Posterior cingulate gyrus (tissue), 11 donors: ENCODE measurements at places on chromosomes 4 and X.

DNA sequence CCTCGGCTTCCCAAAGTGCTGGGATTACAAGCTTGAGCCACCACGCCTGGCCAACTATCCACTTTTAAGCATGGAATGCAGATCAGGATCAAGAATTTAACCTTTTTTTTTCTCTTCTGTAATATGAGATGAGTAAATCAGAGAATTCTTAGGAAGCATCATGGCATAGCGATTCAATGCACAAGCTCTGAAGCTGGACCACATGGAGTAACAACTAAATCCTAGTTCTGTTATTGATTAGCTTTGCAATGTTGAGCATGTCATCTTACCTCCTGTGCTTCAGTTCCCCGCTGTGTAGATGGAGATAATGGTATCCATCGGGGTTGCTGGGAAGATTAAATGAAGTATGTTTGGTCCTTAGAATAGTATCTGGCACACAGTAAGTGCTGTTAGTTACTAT, 1.9 kb upstream of the SNX25 start:
- DNase-seq: no peak

DNA sequence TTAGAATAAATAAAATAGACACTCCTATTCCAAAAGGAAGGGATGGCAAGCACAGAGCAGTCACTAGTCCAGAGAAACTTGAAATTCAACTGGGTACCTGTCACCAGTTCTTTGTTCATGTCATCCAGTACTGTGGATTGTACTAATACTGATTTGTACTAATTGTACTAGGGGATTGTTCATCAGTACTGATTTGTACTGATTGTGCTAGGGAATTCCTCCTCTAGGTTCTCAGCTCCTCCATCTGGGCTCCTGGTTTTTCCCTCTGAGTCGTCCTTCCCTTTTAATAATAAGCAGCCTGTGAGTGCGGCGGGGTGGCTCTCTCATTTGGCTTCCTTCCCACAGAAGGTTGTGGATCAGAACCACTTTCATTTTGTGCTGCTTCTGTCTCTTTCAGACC, 31.0 kb upstream of the SOD3 start:
- DNase-seq: no peak

DNA sequence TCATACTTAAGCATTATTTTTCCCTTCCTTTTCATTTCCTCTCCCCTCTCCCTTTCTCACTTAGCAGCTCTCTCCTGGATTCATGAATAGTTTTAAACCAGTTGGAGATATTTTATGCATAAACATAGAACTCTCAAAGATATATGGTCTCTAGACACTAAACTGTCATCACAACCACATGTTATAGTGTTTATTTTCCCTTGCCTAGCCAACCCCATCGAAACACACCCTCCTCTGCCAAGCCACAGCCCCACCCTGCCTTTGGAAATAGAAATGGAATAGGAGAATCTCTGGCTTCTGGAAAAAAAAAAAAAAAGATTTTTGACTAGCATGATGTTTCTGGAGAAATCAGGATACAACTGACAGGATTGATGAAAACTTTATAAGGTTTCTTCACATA, 64.8 kb upstream of the RBPJ start:
- no peak for DNase-seq

DNA sequence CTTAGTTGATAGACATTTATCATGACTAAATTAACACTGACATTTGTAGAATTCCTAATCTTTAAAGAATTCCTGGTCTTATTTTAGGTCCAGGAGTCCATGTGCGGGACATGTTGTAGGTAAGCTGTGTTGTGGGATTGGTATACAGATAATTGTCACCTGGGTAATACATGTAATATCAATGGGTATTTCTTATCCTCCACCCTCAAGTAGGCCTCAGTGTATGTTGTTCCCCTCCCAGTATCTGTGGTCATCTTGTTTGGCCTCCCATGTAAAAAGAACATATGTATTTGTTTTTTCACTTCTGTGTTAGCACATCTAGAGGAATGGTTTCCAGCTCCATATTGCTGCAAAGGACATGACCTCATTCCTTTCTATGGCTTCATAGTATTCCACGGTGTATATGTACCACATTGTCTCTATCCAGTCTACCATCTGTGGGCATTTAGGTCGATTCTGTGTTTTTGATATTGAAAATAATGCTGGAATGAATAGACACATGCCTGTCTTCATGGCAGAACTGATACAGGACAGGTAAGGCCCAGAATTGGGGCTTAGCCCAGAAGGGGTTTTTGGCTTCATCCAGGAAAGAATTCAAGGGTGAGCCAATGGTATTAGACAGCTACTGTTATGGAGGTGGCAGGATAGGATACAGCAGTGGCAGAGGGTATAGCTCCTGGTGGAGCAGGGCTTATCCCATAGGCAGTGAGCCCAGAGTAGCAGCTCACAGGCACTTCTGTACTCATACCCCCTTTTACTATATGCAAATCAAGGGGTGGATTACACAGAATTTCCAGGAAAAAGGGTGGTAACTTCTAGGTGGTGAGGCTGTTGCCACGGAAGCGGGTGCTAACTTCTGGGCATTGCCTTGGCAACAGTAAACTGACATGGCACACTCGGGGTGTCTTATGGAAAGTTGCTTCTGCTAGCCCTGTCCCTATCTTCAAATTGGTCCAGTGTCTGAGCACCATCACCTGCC, 66.1 kb upstream of the WDR1 start:
- no peak for DNase-seq

- DNase-seq: no peak
These were observed 78.7 kb upstream of the MSX1 start for GRCh38 chr4:4780729-4781244.

DNA sequence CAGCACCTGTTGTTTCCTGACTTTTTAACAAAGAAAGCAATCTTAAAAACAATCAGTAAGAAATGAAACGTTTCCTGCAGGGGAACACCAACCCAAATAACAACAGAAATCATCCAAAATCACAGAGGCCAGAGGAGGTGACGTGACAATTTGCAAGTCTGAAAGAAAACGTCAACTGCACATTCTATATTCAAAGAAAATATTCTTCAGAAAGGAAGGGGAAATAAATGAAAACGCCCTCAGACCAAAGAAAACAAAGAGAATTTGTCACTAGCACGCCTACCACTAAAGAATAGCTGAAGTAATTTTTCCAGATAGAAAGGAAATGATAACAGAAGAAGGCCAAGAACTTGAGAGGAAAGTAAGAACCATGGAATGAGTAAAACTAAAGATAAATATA, 74.4 kb downstream of the CASP3 start:
- DNase-seq: no peak

DNA sequence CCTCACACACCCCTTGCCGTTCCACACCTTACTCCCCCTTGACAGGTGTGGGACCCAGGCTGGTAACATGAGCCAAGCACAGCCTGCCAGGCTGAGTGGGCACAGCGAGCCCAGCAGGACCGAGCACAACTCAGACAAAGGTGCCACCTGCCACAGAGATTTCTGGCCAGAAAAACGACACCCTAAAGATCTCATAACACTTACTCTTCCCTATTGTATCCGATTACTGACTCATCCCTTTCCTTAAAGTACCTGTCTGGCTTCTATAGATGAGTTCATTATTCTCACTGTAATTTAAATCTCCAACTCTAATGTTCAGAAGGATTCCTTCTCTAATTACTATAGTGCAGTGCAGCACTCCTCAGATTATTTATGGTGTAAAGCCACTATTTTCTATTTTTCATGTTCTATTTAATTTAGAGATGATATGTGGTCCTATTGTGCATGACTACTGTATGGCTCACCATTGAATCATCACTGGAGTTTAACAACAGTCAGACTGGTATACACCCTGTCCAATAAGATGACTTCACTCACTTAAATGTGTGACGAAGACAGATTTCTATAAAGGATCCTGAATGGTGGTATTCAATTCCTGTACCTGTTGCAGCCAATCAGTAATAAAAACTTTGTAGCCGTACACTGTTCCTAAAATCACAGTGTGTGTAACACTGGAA, 7.6 kb upstream of the SYTL5 start:
- DNase-seq: no peak

- DNase-seq: peak; percentile 87
These were observed at the start of gene CD99L2 for GRCh38 chrX:150898343-150899190. CD99L2 (minus strand) TSS chrX:150898668; CDS start chrX:150898588, 80 bp downstream.

DNA sequence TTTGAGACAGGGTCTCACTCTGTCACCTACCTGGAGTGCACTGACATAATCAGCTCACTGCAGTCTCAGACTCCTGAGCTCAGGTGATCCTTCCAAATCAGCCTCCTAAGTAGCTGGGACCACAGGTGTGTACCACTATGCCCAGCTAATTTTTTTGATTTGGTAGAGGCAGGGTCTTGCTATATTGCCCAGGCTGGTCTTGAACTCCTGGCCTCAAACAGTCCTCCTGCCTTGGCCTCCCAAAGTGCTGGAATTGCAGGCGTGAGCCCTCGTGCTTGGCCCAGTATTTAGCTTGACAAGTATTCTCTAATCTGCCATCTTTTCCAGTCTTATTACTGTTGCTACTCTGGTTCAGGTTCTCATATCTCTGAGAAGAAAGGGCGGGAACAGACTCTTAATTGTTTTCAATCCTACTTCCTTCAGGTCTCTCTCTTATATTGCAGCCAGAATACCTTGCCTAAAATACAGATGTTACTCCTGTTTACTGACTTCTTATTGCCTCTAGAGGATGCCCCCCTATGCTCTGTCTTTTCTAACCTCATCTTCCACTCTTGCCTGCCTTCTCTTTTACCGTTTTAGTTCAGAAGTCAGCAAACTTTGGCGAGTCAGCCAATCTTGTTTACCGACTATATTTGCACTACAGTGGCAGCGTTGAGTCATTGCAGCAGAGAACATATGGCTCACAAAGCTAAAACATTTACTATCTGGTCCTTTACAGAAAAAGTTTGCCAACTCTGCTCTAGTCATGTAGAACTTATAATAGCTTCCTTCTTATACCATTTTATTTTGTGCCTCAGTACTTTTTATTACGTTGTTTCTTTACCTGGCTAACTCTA, 19.0 kb downstream of the MRPL1 start:
- DNase-seq: no peak

- no peak for DNase-seq
These were observed 19.9 kb upstream of the MXD4 start for GRCh38 chr4:2281575-2282343.

- peak; percentile 96 for DNase-seq
These were observed at the start of gene KLF3 for GRCh38 chr4:38663801-38664705. KLF3 (plus strand) TSS chr4:38664199; CDS start chr4:38680626, 16,427 bp downstream.

GRCh38 chr4:663438-664428, 10.3 kb downstream of the ATP5ME start:
- DNase-seq: peak; percentile 88

DNA sequence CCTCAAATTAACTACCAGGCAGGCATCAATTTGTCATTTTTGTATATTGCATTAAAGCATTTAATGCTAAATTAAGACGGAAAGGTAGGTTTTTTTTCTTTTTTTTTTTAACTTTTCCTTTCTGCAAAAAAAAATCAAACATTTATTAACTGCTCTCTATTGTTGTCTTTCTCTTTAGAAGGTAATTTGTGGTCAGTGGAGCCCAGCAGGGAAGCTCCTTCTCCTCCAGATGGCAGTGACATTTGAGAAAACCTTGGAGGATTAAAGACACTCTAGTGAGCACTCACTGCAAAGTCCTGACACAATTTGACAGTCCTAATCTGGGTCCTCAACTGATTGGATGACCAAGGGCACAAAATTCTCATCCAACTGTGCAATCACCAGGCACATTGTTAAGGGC, 102.4 kb downstream of the SLIT2 start:
- DNase-seq: no peak

DNA sequence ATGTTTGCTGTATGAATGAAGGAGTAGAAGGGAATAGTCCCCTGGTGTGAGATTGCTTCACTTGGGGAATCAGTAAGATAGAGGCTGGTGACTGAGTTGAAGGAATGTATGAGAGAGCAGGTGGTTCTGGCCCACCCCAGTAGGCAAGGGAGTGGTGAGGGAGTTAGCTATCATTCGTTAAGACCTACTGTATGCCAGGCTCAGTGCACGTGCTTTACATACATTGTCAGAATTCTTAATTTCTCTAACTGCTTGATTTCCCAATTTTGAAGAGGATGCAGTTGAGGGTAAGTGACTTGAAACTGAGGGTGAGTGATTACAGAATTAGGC, 700 bp downstream of the VMA21 start:
- DNase-seq: no peak
